Thyroid gland (tissue), 4 donors: ENCODE measurements at places on chromosomes 4 and X. TPM values are rescaled to one million over a fixed set of nuclear protein-coding genes. Genes with fewer than 3 reads are reported as not detected.

ANOS1 gene
- total RNA-seq: 19.3 TPM

CXorf49 gene
- not detected for total RNA-seq

MUC7 gene
- not detected for total RNA-seq

NUDT9 gene
- total RNA-seq: 38.2 TPM

GIMD1 gene
- not detected for total RNA-seq

NUDT10 gene
- 0.79 TPM for total RNA-seq

NALF2 gene
- total RNA-seq: 20.2 TPM

IL21 gene
- not detected for total RNA-seq

ZNF674 gene
- total RNA-seq: 6.7 TPM

GRCh38 chr4:5127556-5127955 is 76.3 kb downstream of the STK32B start:
- DNase-seq: no peak

- no peak for DNase-seq
Measured at GRCh38 chr4:39166669-39167068, 15.7 kb upstream of the WDR19 start.

DNA sequence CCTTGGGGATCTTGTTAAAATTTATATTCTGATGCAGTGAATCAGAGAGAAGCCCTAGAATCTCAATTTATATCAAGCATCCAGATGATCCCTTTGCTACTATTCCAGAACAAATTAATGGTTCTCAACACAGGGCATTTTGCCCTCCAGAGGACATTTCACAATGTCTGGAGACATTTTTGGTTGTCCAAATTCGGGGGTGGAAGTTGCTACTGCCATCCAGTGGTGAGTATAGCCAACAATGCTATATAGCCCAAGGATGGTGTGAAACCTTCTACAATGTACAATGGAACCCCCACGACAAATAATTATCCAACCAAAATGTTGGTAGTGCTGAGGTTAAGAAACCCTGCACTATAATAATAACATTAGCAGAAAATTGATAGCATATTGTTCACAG is 2440.0 kb downstream of the PCDH7 start:
- DNase-seq: no peak

DNA sequence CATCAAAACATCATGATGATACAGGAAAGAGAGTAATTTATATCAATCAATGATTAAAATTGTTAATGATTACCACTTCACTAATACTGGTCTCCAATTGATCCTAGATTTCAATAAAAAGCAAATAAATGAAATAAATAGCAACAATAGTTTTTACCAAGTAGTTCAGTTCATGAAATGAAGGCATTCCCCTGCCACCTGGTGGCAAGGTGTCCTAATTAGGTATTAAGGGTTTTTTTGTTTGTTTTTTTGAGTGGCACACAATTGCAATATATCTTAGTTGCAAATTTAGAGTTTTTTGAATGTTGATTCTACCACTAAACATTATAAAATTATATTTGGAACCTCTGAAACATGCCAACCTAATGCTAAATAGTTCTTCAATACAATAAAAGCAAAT is 157.4 kb upstream of the PDE5A start:
- DNase-seq: peak; percentile 11

DNA sequence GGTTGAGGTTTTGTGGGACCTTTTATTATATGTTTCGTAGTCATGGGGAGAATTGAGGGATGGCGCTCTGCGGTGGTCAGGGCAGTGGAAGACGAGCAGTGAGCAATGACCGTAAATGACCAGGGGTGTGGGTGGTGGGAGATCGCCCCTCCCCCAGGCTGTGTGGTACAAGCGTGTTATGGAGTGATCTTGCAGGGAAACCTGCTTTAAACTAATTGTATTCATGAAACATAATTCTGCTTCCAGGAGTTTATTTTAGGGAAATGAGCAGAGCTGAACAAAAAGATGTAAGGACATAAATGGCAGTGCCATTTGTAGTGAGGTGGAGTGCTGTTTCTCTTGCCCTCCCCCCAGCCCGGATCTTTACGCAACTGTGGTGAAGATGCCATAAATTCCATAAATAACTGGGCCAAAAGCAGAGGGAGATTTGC is 20.2 kb downstream of the GYG2 start:
- DNase-seq: no peak

DNA sequence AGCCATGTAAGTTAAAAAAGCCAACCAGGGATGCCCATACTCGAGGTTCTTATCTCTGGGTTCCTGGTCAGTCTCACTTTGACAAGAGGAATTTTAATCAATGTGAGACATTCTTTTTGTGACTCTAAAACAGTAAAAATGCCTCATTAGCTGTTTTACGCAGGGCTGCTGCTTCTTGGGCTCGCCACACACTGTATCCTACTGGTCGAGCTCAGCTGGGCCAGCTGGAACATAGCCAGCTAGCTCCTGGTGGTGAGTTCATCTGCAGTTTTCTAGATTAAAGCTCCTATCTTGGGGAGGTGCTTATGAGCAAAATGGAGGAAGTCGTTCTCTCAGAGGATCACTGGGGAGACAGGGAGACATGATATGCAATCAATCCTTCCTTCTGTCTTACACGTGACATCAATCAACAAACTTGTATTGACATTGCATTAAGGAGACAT is 55.9 kb upstream of the LEF1 start:
- no peak for DNase-seq

DNA sequence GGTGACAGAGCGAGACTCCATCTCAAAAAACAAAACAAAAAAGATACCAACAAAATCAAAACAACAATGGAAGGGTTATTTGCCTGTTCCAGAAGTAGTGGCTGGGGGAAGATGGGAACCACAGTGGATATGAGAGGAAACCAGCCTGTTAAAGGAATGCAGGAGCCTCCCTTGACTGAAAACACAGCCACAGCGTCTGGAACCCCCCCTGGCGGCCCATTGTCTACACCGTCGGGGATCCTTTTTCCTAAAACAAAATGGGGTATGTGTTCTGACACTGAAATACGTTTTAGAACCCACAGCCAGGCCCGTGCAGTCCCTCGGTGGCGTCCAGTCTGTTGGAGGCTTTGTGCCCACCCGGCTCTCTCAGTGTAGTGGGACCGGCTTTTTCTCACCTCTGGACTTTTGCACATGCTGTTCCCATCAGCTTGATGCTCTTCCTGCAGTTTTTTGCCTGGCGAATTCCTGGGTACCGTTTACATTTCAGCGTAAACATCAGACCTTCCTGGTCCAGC is 19.6 kb downstream of the PIGG start:
- DNase-seq: no peak

GRCh38 chr4:35835893-35836292 is 408.4 kb downstream of the ARAP2 start:
- DNase-seq: no peak

DNA sequence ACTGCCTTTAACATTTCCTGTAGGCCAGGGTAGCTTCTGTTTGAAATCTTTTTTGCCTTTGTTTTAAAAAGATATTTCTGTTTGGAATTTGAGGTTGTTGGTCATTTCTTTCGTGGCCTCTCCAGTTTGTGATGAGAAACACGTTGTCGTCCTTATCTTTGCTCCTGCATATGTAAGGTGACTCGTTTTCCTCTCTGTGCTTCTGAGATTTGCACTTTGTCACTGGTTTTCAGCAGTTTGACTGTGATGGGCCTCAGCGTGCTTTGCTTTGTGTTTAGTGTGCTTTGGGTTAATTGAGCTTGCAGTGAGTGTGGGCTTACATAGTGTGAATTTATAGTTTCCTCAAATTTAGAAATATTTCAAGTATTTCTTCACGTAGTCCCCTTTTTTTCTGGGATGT is 81.5 kb downstream of the FAM193A start:
- no peak for DNase-seq

DNA sequence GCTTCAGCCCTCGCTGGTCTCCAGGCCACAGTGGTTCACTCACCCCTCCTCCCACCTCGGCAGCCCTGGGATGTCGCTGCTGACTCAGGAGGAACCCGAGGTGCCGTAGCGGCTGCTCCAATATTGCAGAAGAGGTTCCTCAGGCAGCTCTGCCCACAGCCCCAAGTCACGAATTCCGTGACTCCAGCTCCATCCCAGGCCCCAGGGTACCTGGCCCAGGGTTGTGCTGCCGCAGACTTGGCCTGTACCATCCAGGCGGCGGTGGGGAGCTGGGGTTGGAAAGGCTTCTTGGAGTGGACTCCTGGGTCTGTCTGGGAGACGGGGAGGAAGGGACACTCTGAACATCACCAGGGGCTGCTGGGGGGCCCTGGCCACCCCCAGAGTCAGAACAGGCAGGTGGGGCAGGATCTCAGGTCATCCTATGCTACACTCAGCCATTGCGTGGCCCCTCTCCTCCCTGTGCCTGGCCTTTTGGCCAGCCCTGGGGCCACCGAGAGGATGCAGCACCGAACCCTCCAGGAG is 728 bp upstream of the HGFAC start:
- no peak for DNase-seq

GRCh38 chrX:134572816-134573682 is 85.2 kb downstream of the PLAC1 start:
- no peak for DNase-seq

DNA sequence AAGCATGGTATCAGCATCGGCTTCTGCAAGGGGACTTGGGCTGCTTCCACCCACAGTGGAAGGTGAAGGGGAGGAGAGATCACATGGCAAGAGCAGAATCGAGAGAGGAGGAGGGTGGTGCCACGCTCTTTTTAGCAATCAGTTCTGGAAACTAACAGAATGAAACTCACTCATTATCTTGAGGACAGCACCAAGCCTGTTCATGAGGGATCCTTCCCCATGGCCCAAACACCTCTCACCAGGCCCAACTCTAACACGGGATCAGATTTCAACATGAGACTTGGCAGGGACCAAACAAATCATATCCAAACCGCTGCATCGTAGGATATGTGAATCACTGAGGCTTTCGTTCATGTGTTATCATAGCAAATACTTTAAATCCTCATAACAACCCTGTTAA is 125.5 kb downstream of the GPC3 start:
- DNase-seq: no peak

DNA sequence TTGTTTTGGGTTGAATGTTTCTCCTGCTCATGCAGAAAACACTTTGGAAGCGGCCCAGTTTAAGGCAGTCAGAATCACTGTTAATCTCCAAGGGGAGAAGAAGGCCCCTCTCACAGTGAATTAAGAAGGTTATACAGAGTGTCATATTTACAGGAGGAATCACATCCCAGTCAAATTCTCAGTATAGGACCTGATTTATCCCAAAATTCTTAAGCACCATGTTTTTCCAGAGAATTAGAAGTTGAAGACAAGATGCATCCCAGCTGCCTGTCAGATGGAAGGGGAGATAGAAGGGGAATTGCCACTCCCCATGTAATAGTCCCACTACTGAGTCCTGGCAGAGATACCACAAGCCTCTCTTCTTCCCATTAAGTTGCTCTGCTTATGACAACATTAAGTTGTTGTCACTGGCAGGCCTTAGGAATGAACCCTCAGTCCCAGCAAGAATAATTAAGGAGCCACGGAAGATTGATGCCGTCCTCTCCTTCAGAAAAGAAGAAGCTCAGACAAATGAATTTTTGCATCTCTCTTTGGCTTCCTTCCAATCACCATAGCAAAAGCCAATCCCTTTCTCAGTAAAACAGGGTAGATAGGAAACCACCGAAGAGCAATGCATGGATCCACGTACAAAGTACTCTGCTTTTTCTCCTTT is 138.4 kb downstream of the LDB2 start:
- DNase-seq: no peak
